Hippocampal formation (tissue), 2 donors: ENCODE measurements at places on chromosomes 3 and 15.

- DNase-seq, result no peak
Observed at GRCh38 chr3:131192701-131193100, 166.0 kb downstream of the NEK11 start.

- DNase-seq, result no peak
Observed at GRCh38 chr15:31347067-31347975, 20.7 kb downstream of the KLF13 start.

DNA sequence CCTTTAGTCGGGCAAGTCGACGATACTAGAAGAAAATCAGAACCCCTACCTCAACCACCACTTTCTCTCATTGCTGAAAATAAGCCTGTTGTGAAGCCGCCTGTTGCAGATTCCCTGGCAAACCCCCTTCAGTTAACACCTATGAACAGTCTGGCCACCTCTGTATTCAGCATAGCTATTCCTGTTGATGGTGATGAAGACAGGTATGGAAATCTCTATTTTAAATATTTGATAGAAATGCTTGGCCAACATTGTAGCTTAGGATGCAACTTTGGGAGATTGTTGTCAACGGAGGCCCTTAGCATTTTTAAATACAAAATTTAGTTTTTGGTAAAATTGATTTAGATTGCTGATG, 3.0 kb downstream of the TSC22D2 start:
- no peak for DNase-seq

GRCh38 chr15:101368861-101369642, 74.0 kb upstream of the SNRPA1 start:
- no peak for DNase-seq

DNA sequence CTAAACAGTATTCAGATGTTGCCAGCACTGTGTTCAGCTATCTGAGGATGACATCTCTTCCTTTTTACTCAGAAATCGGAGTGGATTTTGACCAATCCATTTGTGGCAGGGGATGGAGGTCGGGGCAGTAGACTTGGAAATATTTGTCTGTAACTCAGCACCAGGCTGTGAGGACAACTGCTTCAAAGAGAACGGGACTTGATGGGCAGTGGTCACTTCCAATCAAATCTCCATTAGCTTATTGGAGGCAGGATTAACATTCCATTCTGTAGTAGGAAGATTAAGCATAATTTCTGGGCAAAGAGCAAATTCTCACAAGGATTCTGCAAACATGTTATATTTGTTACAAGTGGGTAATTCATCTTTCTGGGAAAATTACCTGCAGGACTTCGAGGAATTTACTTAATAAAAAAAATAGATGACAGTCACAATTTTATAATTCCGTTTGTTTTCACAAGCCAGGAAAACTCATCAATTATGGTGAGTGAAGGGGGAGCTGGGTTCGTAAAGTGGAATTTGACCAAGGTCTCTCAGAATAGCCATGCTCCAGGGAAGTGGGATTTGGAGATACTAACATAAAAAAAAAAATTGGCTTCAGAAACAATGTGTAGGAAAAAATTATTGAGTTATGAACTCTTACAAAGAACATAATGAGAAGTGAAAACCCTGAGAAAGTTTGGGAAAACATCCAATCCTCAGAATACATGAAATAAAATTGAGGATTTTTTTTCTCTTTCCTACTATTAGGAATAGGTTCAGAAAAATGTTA, 18.1 kb downstream of the CRABP1 start:
- DNase-seq, result no peak

- no peak for DNase-seq
Observed at GRCh38 chr15:59298225-59298853, 74.3 kb downstream of the MYO1E start.

- no peak for DNase-seq
Observed at GRCh38 chr3:67620869-67621268, 33.5 kb downstream of the SUCLG2 start.

GRCh38 chr15:52783929-52784798, 6.0 kb downstream of the ONECUT1 start:
- no peak for DNase-seq

- DNase-seq, result no peak
Observed at GRCh38 chr3:29281344-29282241, 722 bp downstream of the RBMS3 start.

DNA sequence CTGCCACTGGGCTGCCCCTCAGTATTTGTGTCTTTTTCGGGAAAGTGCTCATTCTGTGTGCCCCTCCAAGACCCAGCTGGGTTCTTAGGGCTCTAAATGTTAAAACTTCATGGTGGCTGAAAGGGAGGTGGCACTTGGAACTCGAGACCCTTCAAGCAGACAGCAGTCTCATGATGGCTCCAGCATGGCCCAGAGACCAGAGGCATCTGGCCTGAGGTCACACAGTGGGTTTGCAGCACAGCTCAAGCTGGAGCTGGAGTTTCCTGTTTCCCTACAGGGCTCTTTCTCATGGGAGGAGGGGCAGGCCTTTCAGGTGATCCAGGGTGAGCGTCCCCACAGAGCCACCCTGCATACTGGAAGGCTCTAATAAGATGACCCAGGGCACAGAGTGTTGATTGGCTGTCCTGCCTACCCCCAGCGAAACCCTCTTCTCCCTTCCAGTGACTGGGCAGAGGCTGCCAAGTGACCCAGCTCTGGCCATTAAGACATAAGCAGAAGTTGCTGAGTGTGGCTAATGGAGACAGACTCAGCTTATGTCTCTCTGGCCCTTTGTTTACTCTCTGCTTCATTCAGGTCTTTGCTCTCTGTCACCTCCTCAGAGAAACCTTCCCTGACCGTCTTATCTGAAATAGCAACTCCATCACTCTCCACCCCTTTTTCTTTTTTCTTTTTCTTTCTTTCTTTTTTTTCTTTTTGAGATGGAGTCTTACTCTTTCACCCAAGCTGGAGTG, 166.6 kb upstream of the SMAD3 start:
- DNase-seq, result no peak

GRCh38 chr3:120670576-120670975, 11.5 kb downstream of the HGD start:
- no peak for DNase-seq

DNA sequence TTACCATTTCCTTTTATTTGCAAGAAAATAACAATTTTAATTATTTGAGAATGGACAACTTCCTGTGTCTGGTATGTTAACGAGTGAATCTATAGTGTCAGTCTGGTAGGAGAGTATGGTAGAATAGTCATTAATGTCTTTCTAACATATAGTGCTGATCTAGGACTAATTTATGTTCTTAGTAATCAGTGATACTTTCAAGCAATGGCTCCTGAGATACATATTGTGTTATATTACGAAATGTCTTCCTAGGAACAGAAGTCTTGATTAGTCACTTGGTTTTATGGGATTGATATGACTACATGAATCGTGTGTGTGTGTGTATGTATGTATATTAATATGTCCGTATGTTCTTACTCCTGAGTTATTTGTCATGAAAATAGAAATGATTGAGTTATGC, 66.6 kb upstream of the PAQR5 start:
- DNase-seq, result no peak

GRCh38 chr3:39361252-39361927, 21.8 kb upstream of the SLC25A38 start:
- no peak for DNase-seq

DNA sequence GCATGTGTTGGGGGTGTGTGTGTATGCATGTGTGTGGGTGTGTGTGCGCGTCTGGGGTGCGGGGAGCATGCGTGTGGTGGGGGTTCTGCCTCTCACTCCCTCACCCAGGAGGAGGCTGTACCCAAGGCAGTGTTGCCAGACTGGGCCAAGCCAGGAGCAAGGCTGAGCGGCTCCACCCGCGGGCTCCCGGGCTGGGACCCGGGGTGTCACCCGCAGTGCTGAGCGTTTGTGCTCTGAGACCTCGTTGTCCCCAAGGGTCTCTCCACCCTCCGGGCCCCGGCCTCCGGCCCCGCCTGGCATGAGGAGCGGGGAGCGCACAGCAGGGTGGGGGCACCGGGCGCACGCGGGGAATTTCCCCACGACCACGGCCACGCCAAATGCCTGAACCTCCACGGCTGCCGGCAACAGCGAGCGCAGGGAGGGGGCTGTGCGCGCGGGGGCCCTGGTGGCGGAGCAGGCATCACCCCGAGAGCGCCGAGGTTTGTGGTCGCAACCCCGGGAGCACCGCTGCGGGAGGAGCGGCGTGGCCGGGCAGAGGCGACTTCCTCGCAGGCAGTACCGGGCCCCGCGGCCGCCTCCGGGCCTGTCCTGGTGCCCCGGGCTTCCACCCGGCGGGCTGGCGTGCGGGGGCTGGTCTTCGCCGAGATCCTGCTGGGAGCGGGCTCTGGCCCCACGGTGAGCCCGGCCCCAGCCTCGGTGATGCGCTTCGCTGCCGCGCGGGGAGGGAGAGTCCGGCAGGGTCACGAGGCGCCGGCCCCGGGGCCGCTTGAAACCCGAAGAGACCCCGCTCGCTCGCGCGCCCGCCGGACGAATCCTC, 7.4 kb upstream of the OCA2 start:
- DNase-seq, result no peak

- DNase-seq, result no peak
Observed at GRCh38 chr3:32197991-32198390, 40.5 kb upstream of the CMTM8 start.

- DNase-seq, result no peak
Observed at GRCh38 chr3:111913163-111913763, 54.2 kb downstream of the PHLDB2 start.

GRCh38 chr3:149626671-149627070, 31.2 kb downstream of the WWTR1 start:
- no peak for DNase-seq

- DNase-seq, result no peak
Observed at GRCh38 chr3:154050216-154050615, 71.0 kb upstream of the ARHGEF26 start.

DNA sequence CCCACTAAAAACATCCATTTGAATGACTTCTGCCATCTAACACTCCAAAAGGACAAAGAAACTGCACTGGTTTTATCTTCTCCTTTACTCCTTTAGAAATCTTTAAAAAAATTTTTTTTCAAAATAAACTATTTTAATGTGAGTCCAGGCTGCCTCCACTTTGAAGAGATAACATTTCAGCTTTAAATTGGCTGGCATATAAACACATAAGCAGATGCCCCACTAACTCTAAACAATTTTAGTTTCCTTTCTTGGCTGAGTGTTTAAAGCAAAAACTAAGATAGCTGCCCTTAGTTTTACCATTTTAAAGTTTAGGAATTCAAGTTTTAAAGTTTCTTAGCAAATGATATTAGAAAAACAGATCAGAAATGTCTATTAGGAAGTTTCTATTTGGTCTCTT, 39.9 kb downstream of the PDZRN3 start:
- no peak for DNase-seq

DNA sequence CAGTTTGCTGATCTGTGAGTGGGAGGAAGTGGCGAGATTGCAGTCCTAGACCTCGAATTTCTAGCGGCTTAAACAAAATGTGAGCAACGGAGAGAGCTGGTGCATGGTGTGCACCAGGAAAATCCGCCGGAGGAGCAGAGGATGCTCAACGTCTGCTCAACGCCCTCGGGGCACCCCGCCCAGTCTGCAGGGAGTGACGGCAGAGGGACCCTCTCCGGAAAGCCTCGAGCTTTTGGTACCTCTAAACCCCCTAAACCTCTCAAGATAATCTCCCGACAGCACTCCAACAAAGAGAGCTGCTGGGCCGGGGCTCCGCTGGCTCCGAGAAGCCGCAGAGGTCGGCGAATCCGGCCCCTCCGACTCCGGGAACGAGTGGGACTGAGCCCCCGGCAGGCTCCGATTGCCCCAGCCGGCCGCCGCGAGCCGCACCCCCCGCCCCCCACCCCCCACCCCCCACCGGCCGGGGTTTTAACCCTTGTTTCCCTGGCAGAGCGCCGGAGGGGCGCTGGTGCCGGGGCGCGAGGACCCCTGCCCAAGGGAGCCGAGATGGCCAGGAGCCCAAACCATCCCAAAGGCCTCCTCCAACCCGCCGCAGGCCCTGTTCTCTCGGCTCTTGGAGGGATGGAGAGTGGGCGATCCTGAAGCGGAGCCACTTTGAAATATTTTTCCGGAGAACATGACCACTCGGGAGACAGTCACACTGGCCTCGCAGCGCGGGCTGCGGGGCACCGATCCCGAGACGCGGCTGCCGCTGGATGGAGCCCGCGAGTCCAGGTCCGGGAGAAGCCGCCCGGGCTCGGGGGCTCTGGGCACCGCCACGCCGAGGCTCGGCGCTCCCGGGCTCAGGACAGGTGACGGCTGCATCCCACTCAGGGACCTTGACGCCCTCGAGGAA, 1.5 kb downstream of the MEGF11 start:
- DNase-seq, result peak; percentile 30

DNA sequence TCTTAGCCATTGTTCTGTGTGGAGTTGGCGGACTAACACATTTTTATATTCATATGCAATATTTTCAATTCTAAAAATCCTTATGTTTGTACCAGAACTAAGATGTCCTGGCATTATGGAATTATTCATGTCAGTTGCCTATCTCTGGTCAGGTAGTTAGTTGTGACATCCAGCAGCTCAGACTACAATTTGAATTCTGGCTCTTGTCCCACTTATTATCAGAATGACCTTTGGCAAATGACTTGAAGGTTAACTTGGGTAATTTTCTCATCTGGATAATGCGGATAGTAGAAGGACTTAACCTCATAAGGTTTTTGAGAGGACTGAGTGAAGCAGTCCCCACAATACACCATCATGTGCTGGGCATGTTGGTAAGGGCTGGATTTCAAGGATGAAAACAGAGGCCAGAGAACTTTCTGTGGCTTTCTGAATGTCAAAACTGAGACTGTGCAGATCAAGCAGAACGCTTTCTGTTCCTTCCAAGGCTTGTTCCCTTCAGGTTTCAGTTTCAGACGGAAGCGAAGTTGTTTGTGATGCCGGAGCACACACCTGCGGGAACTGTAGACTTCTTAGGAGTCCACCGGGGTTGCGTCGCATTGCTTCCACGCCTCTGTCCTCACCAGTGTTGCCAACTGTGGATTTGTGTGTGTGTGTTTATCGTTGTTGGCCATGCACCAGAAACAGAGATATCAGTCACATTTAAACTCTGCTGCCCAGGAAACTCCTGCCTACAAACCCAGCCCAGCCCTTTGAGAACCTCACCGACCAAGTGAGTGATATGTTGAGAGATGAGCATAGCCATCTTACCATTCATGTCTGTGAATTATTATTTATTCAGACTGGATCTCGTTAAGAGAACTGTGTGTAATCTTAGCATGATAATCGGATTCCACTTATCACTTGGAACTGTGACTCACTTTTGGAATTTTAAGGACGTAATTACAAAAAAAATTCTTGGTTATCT, 76.0 kb downstream of the PTPRG start:
- DNase-seq, result no peak

DNA sequence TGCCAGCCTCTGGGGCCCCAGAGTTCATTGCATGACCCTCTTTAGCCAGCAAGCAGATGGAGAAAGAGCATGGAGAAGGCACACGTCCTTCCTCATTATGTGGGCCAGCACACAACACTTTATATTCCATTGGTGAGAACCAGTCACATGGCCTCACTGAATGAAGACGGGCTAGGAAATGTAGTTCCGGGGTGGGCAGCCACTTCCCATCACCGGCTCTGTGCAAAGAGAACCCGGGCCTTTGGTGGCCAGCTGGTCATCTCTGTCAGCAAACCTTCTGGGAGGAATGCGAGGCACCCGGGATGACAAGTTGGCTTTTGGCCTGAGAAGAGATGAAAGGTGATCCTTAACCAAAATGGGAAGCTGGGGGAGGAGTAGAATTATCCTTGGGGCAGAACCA, 90.2 kb upstream of the VGLL4 start:
- DNase-seq, result no peak
